ENCODE measurements at places on chromosomes 2 and 18.

GRCh38 chr2:174996622-174997021 is 8.6 kb downstream of the CHN1 start:
- peaks cover 14% of the 10 kb centered on the region for H3K27me3 ChIP-seq
- no peak overlapping the region for H3K27ac ChIP-seq
- DNase-seq = no peak
- H3K4me3 ChIP-seq = no peak overlapping the region
- H3K36me3 ChIP-seq = no peaks in the 10 kb centered on the region
- H3K4me1 ChIP-seq = peaks cover 2% of the 10 kb centered on the region

DNA sequence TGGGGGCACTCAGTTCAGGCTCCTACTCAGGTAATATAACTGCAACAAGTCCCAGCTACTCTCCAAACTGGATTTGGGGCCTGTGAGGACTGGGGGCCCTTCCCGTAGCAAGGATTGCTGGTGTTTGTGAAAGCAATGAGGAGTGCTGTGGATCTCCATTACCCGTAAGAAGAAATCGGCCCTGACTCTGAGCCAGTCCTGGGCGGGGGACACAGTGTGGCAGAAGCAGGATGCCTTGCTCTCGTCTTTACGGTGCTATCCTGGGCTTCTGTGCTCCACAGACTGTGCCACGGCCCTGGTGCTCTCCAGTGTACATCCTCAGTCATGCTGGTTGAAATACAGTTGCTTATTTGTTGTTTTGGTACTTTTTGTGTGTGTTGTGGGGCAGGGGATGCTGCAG is 172.9 kb downstream of the NDUFA10 start:
- no peaks in the 10 kb centered on the region for H3K4me1 ChIP-seq
- no peak for DNase-seq
- peaks cover 11% of the 10 kb centered on the region for H3K27me3 ChIP-seq
- H3K36me3 ChIP-seq = no peaks in the 10 kb centered on the region

DNA sequence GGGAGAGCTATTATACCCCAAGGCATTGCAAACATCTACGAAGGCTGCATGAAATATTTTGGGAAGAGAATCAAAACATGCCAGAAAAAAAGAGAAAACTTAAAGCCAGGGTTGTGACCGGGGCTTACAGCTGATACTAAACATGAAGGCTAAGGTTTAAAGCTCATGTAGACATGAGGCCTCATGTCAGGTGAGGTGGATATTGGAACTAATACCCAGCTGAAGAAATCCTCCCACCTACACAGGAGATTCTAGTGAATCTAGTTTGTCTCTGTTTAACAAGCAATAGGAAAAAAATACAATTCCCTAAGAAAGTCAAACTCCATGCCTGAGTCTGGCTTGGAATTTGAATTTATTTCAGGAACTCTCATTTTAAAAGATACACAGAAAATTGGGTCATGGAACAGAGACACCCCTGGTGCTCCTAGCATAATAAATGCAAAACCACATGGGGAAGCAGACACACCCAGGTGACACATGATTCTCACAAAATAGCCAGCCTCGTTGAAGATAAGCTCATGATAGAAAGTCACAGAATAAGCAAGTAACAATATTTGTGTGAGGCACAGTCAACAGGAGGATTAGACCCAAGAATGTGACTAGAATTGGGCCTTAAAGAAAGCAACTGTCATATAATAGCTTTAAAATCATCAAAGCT is 42.2 kb downstream of the UPP2 start:
- H3K27ac ChIP-seq = no peak overlapping the region
- H3K4me3 ChIP-seq = no peak overlapping the region

DNA sequence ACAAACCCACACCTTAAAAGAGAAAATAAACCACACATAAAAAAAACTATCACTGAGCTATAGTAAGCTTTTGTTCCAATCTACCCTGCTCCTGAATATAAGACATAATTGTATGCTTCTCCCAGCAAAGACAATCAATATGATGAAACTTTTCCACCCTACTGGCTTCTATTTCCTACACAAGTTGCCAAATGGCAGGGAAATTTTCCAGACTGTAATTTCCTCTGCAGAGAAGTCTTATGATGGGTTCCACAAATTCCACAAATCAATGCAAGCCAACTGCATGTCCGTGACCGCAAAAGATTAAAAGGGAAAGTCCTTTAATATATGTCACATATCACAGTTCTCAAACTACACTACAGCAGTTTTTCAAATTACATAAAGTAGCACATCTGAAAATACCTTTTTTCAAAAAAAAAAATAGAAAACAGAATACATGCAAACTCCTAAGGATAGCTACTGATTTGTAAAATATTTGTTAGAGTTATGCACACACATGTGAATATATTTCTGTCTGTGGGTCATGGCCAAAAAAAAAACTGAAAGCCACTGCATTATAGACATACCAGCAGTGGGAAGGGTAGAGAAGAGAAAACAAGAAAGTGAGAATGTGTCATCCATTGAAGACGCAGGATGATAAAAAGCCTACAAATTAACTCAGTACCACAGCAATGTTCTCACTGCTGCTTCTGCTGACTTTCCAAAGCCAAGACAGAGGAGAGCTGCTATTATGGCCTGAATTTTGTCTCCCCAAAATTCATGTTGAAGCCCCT is 61.4 kb downstream of the RPL31 start:
- H3K4me3 ChIP-seq = no peak overlapping the region
- no peaks in the 10 kb centered on the region for H3K27me3 ChIP-seq
- no peaks in the 10 kb centered on the region for H3K36me3 ChIP-seq
- no peaks in the 10 kb centered on the region for H3K4me1 ChIP-seq
- no peak overlapping the region for H3K27ac ChIP-seq

GRCh38 chr2:99156891-99157290 is 2.1 kb downstream of the LIPT1 start:
- peak overlapping the region; percentile 87 for H3K4me3 ChIP-seq
- peaks cover 27% of the 10 kb centered on the region for H3K36me3 ChIP-seq
- peaks cover 12% of the 10 kb centered on the region for H3K4me1 ChIP-seq
- H3K27ac ChIP-seq = no peak overlapping the region

- DNase-seq = no peak
- H3K4me1 ChIP-seq = no peaks in the 10 kb centered on the region
- no peaks in the 10 kb centered on the region for H3K27me3 ChIP-seq
- H3K4me3 ChIP-seq = no peak overlapping the region
- no peaks in the 10 kb centered on the region for H3K36me3 ChIP-seq
Observed at GRCh38 chr2:16181062-16181740, 240.9 kb downstream of the MYCN start.
